ENCODE measurements at places on chromosomes 1 and 21.

DNA sequence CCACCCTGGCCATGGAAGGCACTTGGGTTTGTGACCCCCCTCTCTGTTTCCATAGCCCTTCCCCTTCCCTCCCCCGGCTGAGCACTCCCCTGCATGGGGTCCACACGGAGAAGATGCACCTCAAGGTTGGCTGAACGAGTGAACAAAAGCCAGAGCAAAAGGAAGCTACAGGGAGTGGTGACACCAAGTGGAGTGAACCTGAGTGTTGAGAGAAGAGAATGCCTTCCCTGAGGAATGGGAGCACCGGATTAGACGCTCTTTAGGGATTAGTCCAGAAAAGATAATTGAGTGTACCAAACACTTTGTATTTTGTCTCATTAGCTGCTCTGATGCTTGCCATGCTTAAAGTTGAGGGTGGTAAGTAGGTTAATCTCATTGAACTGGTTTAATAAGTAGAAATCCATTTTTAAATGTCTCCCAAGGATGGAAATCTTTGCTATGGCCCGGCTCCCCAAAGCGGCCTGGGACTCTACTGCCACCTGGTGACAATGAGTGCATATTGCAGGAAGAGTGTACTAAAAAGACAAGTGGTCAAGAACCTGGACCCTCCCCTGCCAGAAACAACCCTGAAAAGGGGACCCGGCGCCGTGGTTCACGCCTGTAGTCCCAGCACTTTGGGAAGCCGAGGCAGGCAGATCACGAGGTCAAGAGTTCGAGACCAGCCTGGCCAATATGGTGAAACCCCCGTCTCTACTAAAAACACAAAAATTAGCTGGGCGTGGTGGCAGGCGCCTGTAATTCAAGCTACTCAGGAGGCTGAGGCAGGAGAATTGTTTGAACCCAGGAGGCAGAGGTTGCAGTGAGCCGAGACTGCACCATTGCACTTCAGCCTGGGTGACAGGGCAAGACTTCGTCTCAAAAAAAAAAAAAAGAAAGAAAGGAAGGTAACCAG is 150.6 kb upstream of the ZC3H12A start:
- DNase-seq = no peak

GRCh38 chr1:24459551-24460266 is 42.9 kb upstream of the RCAN3 start:
- no peak for DNase-seq

DNA sequence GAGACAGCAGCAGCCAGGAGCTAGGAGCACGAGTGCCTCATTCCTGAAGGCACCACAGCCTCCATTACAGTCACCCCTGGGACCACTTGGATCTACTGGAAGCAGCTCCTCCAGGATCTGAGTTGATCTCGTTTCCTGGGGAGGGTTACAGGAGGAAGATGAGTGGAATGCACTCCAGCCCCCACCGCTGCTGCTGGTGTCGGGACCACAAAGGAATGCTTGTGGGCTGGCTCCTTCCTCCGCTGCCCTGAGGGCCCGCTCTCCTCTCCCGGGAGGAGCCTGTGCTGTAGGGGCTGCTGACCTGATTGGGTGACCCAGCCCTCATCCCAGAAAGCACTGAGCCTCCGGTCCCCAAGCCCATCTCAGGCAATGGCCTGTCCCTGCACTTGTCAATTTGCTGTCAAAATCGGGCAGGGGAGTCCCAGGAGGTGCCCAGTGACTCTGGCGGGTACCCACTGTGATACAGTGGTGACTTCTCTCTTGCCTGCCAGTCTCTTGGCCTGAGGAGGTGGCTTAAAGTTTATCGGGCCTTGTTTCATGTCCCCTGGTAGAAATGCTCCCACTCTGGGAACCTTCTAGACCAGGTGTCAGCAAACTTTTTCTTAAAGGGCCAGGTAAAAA is 23.1 kb downstream of the IL10RB start:
- DNase-seq = no peak

- no peak for DNase-seq
These were observed 44.5 kb upstream of the CCDC190 start for GRCh38 chr1:162905174-162906158.

- no peak for DNase-seq
These were observed 6.9 kb upstream of the REG4 start for GRCh38 chr1:119818181-119818580.

GRCh38 chr1:228150461-228151179 is 890 bp downstream of the GJC2 start:
- DNase-seq = no peak

GRCh38 chr1:209132736-209133467 is 450.6 kb upstream of the CAMK1G start:
- no peak for DNase-seq

- DNase-seq = no peak
These were observed 46.6 kb downstream of the SMYD2 start for GRCh38 chr1:214327514-214327913.

DNA sequence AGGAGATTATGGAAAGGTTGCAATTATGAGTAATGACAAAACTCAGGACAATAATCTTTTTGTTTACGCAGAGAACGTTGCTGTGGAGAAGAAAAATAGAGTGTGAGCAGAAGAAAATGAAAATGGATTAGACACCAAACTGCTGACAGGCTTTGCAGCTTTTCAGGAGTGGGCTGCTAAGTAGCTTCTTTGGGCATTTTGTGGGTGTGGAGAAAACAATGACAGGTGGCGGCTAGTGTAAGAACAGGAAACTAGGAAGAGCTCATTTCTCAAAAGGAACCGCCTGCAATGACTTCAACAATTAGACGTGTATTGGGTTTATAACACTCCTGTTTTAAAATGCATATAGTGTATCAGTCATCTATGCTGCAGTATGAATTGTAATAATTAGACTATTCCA is 18.3 kb upstream of the PALMD start:
- DNase-seq = no peak

DNA sequence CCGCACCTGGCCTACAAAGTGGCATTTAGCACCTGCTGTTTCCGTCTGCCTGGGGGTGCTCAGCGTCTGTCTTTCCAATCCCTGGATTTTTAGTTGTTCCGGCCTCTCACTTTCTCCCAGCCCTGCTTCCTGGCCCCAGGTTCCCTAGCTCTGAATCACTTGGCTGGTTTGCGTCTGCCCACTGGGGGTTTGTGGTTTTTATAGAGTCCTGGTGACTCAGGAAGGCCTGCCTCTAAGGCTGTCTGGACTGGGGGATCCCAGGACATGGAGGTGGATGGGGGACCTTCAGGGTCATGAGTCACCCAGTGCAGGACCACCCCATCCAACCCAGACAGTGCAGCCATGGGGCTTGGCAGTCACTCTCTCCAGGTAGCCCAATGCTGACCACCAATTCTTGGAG is 53.5 kb downstream of the MRPL37 start:
- no peak for DNase-seq

DNA sequence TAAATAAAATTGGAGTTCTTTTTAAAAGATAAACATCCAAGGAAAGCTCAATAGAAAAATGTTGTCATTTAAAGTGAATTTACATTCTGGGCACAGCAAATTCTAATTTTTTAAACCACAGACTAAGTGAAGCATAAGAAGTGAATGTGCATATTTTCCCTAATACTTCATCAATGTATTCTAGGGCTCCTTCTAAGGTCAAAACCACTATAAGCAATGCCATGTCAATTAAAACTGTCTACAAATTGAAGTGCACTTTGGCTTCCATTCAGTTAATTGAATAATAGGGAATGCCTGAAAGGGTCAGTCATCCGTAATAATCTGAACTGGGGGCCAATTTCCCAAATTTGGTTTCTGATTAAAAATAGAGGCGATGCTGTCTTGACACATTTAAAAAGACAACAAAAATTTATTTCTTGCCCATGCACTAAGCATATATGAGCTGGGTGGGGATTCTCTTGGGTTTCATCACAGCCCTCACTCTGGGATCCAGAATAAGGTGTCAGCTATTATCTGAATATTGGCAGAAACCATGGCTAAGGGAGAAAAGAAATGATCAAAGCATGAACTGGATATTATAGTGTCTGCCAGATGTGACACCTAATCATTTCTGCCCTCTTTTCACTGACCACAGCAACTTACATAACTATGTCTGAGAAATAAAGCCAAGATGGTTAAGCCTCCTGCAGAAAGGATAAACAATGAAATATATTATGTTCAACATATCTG is 660.6 kb upstream of the B3GALT2 start:
- no peak for DNase-seq

DNA sequence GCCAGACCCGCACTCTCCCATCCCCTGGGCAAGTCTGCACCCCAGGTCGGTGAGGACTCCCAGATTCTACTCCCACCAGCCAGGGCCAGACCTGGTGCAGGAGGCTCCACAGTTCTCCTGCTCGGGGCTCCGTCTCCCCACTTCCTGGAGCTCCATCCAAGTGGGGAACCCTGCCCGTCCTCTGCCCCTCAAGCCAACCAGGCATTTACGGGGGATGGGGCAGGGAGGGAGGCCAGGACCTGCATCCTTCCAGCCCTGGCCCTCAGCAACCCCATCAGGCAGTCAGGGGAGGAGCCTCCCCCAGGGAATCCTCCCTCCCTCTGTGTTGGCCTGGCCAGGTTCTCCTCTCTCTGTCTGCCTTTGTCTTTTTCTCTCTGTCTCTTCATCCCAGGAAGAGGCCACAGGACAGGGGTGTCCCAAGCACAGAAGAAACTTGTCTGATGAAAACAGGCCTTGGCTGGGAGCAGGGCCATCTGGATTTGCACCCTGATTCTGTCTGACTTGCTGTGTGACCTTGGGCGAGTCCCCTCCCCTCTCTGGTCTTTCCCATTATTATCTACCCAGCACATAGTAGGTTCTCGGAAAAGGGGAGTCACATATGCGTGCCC is 18.5 kb upstream of the EPHA2 start:
- no peak for DNase-seq

DNA sequence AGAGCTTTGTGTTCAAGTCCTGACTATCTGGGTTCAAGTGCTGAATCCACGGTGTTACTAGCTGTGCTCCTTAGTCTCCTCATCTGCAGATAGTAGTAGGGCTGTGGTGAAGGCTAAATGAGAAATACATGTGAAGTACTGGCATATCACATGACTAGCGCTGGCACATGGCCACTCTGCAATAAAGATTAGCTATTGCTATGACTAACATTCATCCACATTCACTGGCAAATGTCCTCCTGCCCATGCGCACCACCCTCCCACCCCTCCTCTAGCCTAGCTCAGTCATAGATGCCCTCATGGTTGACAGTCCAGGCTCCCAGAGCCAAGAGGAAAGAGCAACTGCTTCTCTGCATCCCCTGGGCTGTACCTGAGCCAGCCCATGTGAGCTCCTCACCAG is 8.5 kb upstream of the COL8A2 start:
- DNase-seq = no peak

DNA sequence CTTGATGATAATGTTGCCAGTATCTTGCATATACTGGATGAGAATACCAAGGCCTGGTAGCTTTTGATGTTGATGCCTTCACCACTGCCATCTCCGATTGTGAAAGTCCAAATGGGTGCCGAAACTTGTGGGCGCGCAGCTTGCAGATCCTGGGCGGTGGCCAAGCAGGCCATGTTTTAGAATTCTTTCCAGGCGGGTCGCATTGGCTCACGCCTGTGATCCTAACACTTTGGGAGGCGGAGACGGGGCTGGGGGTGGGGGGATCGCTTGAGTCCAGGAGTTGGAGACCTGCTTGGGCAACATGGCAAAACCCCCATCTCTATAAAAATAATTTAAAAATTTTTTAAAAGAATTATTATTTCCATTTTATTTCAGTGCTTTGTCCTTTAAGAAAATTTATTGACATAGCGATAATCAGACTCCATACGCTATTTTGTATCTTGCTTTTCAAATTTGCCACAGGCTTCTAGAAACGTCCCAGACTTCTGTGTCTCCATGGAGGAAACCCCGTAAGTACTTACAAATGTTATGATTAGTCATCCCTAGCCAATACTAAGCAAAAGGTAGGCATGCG is 592 bp upstream of the ZNF326 start:
- no peak for DNase-seq

- no peak for DNase-seq
These were observed 42.1 kb upstream of the DNAJC6 start for GRCh38 chr1:65267271-65267670.

DNA sequence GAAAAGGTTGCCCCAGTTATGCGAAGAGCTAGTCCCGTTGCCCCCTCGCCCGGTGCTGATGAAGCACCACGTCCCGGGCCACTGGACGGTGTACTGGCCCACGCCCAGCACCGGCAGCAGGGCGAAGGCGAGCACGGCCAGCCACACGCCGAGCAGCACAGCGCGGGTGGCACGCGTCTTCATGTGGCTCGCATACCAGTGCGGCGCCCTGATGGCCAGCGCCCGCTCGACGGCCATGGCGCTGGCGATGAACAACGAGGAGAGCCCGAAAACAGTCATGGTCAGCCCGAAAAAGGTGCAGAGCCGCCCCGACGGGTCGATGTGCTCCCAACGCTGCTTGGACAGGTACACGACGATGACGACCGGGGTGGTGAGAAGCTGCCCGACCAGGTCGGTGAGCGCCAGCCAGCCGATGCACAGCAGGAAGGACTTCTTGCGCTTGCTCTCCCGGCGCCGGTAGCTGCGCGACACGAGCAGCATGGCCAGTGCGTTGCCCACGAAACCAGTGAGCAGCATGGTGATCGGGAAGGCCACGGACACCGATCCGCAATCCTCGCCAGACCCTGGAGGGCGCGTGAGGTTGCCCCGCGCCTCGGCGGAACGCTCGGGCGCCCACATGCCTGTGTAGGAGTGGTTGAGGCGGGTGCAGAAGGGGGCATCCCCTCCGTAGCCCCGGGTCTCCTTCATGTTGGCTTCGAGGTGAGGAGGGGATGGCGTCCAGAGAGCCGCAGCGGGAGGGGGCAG is 553 bp downstream of the PTGER3 start:
- DNase-seq = no peak
